Tibial nerve (tissue), 4 donors: ENCODE measurements at places on chromosomes 6 and 20.

GRCh38 chr6:153476243-153476642 is 345.2 kb upstream of the RGS17 start:
- DNase-seq: no peak

DNA sequence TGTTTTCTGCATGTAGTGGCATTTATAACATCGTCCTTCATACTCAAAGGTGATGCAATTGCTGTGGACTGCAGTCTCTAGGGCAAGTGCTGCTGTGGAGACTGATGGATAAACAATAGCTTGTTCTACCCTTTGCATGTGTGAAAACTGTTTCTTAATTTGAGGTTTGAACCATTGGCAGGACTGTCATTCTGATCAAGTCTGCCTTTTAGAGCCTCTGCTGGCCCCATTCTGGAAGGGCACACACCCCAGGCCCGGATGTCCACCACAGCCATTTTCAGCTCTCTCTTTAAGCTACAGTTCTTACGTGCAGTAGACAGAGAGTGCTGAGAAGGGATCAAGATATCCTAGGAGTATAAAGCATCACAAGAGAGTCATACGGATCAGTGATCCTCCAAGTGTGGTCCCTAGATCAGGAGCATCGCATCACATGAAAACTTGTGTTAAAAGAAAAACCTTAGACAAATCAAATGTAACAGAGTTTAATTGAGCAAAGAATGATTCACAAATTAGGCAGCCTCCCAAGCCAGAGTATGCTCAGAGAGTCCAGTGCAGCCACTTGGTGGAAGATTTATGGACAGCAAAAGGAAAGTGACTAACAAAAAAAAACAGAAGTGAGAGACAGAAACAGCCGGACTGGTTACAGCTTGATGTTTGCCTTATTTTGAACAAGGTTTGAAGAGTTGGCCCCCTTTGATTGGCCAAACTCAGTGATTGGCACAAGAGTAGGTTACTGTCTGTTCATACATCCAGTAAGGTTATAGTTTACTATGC is 52.0 kb downstream of the FRK start:
- DNase-seq: no peak

- no peak for DNase-seq
Observed at GRCh38 chr6:45667300-45667699, 289.6 kb upstream of the SUPT3H start.

DNA sequence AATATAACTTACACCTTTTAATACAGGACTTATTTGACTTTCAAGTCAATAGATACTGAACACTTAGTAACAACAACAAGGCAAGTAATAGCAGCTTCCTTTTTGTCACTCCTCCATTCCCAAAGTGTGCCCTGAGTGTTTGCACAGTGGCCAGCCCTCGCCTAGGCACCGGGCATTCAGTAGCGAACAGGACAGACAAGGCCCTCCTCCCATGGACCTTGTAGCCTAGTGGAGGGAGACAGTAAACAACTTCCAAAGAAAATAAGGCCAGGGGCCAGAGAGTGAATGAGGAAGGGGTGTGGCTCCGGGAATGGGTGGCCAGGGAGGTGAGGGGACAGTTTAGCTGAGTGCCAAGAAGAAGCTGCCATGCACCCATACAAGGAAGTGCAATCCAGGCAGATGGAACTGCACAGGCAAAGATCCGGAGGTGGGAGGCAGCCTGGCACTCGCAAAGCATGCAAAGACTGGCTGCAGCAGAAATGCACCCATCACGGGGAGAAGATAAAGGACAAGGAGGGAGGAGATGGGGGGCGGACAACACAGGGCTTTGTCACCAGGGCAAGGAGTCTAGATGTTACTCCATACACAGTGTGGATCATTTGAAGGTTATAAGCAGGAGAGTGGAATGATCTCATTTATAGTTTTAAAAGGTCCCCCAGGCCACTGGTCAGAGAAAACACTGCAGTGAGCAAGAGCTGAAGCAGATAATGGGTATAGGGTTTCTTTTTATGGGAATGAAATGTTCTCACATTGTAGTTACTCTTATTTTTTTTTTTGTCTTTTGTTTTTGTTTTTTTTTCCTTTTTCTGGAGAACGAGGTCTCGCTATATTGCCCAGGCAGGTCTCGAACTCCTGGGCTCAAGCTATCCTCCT is 32.2 kb downstream of the ATP9A start:
- no peak for DNase-seq

GRCh38 chr6:15232836-15233510 is 12.9 kb upstream of the JARID2 start:
- DNase-seq: no peak

DNA sequence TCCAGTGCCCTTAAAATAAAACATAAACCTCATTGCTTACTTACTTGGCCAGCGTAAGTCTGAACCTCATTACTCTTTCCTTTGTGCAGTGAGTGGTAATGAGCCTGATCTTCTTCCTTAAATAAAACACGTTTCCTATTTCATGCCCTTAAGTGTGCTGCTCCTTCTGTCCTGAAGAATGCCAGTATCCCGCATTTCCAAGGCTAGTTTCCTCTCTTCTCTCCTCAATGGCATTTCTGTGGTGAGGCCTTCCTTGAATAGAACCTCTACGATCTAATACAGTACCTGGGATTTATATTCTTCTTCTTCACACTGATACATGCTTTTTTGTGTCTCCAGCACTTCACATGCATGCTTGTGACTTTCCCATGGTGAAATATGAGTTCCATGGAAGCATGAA is 523.4 kb upstream of the CDH4 start:
- DNase-seq: no peak

GRCh38 chr6:30847421-30847970 is 36.8 kb upstream of the DDR1 start:
- DNase-seq: no peak

DNA sequence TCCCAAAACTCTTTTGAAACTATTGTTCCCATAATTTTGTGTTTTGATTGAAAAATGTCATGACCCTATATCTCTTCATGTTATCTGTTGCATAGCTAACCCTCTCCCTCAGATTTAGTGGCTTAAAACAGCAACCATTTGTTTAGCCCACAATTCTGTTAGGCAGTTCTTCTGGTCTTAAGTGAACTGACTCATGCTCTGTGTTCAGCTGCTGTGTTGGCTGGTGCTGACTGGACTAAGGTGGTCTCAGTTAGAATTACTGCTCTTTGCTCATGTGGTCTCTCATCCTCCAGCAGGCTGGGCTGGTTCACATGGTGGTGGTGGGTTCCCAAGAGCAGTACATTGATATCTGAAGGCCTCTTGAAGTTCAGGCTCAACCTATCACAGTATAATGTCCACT is 80.8 kb downstream of the KHDC1L start:
- DNase-seq: no peak

DNA sequence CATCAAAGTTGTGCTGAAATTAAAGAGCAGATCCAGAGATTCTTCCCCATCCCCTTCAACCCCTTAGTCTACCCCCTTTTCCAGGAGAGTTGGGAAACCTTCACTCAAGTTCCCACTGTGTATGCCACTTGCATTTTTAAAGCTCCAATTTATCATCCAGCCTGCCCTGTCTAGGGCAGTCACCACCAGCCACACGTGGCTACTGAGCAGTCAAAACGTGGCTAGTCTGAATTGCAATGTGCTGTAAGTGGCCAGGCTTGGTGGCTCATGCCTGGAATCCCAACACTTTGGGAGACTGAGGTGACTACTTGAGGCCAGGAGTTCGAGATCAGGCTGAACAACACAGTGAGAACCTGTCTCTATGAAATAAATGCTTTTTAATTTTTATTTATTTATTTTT is 34.9 kb downstream of the ERGIC3 start:
- no peak for DNase-seq

DNA sequence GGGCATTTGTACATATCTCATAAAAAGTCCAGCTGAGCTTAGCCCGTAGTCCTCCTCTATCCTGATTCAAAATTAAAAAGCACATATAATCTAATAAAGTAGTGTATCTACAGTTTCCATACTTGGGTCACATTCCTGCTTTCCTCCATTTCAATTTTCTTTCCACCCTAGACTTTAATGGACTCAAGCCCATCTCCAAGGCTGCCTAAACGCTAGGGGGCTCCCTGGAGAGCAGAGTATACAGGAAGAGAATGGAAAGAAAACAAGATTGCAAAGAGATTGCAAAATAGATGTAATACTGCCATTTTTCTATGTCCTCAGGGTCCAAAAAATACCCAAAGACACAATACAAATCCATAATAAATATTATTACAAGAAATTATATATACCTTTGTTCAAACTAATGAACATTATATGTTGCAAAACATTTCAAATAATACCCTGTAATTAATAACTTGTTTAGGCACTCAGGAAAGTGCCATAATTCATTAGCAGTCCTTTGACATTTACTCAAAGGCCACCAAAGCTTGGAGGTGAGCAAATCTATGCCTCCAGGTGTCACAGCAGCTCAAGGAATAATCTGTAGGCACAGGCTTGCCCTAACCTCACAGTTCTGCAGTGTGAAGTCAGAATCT is 2.4 kb upstream of the MCM3 start:
- peak; percentile 85 for DNase-seq

DNA sequence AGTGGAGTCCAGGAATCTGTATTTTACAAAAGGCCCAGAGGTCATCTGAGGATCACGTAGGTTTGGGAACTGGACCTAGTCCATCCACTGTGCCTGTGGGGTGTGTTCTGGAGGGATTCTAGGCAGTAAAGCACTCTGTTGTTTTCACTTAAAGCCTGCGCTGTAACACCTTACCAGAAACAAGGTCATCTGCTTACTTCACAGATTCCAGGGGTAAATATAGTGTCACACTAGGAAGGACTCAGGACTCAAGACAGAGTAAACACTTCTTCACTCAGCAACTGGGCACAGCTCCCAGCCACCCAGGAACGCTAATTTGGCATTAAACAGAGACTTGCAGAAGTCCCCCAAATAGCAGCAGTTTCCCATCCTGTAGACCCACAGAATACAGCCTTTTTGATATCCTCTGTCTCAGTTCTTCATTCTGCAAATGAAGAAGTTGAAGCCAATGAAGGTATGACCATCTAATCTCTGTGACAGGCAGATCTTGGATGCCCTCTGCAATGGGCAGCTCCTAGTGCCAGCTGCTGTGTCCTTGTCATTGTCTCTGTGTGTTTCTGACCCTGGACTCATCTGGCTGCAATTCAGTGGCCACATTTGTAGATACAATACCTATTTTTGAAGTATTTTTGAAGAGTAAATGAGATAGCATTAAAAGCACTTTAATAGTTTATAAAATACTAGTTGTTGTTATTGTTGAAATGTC is 129.1 kb downstream of the SLC24A3 start:
- DNase-seq: no peak

GRCh38 chr6:161660666-161661571 is 387.1 kb upstream of the AGPAT4 start:
- DNase-seq: no peak

DNA sequence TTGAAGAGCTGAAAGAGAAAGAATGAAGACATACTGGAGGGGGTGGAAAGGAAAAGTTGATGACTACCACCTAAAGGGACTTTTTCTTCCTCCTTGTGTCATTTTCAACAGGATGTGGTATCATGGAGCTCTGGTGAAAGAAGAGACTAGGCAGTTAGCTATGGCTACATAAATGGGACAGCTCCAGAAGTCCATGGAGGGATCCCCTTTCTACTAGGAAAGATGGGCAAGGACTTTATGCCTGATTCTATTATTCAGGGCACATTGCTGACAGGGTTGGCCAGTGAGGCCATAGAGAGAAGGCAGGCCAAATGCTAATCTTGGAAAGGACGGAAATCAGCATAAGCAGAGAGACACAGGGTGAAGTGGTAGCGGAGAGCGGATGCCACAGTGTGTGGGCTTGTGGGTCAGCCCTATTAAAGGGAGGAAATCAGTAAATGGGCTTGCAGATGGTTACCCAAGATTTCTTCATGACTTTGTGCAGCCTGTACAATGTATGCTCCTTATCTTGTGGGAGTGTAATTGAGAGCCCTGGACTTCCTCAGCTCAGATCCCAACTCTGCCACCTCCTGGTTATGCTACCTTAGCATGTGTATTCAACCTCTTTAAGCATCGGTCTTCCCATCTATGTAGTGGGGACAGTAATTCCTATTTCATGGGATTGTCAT is 77.4 kb upstream of the TMEM170B start:
- DNase-seq: no peak
